Type B pancreatic cell (in vitro differentiated cells): ENCODE measurements at places on chromosomes 6 and 20.

DNA sequence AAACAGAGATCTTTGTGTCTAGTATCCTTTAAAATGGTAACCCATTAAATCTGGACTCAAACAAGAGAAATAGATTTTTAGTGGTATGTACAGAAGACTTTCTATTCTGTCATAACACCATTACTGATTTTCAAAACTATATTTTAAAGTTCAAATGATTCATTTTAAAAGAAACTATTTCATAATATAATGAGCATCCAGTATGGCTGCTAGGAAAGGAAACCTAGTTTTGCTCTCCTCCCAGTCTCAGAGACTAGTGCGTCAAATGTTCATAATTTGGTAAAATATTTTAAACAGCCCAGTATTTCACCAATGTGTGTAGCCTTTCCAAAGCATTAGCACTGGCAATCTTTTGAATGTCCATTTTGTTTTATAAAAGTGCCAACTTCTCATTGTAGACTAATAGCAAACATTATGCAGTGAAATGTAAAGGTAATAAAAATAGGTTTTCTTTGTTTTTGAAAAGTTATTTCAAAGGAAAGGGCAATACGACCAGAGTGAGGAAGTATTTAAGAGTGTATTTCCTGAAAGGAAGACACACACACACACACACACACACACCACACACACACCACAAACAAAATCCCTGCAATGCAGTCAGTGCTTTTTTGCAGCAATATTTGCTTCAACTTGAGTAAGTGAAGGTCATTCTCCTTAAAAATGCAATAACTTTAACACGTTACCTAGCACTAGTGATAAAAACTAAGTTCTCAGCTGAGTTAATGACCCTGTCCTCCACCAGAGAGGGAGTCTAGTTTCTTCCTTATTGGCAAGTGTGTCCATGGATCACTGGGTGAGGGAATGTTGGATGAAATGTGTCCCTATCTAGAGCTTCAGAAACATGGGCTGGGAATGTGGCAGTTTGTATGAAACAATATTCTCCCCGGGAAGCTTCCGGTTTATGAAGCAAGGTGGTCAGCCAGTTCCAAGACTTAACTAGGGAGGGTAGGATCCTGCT is 4.6 kb downstream of the PPP1R3G start:
- DNase-seq = no peak

GRCh38 chr6:112189494-112189893 is 64.9 kb downstream of the LAMA4 start:
- DNase-seq = no peak

- no peak for DNase-seq
These were observed 51.0 kb downstream of the CSE1L start for GRCh38 chr20:49097159-49097558.

DNA sequence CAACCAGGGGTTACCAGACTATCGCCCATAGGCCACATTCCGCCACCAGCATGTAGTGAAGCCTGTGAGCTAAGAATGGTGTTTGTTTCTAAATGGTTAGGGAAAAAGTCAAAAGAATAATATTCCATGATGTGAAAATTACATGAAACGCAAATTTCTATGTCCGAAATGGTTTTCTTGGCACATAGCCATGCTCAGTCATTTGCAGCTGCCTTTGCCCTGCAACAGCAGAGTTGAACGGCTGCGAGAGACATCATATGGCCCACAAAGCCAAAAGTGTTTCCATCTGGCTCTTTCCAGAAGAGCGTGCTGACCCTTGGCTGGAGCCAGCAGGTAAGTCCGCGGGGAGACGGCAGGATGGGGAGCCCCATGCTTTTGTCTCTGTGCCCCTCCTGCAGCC is 60.7 kb downstream of the FAM120B start:
- no peak for DNase-seq

DNA sequence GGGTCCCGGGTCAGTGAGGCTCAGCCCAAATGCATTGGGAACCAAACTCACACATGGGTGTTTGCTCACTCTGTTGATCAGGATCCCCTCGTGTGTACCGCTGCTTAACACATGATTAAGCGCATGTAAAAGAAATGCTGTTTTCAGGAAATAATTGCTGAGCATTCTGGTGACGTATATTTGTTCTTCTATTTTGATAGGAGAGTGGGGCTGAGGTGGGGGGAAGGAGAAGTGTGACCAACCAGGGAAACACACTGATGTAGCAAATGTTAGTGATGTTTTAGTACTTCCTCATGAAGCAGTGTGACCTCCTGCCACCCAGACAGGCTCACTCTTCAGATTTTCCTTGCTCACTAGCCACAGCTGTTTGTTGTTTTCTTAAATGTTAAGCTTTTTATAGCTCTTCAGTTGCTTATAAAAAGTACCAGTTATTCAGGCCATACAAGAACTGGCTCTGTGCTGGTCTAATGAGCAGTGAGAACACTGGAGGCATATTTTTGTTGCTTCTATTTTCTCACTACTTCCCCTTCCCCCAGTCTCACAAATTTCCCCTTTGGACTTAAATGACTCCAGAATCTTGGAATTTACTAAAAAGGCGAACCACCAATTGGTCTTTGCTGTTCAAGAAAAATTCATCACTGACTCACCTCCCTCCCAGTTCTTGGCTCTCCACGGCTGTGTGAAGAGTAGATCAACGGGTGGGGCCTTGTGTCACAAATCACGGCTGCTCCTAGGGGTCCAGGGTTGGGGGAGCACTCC is 79.2 kb upstream of the BACH2 start:
- no peak for DNase-seq

DNA sequence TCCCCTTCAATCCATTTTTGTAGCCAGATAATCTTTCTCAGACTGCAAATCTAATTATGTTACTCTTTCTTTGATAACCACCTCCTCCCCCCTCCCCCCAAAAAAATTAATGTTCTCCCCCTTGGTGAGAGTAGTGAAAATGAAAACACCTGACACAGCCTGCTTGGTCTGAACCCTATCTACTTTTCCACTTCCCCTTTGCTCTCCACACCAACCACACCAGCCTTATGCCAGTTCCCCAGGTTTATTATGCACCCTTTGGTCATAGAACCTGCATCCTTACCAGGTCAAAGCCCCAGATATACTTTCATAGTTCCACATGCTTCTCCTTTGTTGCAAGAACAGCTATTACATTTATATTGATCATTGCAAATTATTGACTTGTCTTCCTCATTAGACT is 19.4 kb downstream of the PFDN4 start:
- DNase-seq = no peak

- no peak for DNase-seq
These were observed 16.2 kb downstream of the GFOD1 start for GRCh38 chr6:13471184-13471583.

DNA sequence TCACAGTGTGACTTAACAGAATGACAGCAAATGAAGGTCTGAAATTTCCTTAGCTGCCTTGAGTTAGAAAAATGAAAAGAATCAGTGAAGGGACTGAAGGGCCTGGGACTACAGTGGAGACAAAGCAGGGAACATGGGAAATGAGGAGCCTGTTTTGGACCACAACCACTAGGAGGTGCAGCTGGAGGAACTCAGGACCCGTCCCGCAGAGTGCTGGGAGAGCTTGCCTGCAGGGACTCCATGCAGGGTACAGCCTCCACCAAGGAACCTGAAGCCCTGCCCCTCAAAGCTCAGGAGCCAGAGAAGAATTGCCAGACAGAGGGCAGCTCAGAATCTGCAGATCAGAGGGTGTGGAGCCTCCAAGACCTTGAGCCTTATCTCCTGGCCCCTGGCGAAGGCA is 50.7 kb downstream of the LRFN2 start:
- DNase-seq = no peak

GRCh38 chr20:58408603-58409246 is 19.7 kb downstream of the VAPB start:
- no peak for DNase-seq

- DNase-seq = no peak
These were observed 17.6 kb downstream of the BHLHE23 start for GRCh38 chr20:62989201-62989601.

DNA sequence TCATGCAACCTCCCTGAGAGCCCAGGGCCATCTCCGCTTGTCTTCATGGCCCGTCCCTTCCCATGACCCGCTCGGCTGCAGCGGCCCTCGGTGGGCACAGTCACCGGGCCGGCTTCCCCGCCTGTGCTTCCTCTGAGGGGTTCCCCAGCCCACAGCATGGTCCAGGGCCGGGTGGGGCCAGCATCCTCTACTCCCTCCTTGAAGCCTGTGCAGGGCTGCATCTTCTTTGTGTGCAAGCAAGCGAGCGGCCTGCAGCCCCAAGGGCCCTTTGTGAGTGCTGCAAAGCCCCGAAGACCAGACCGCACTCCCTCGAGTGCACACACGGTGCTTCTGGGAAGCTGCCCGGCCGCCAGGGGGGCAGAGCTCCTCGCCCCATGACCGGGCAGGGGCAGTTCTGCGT is 265.8 kb downstream of the TAF4 start:
- no peak for DNase-seq

GRCh38 chr20:34980543-34981233 is 25.0 kb downstream of the MYH7B start:
- DNase-seq = no peak

GRCh38 chr6:45327956-45328522 is at the start of gene RUNX2:
RUNX2 (plus strand) TSS chr6:45328330; CDS start chr6:45328727, 397 bp downstream.
- no peak for DNase-seq

DNA sequence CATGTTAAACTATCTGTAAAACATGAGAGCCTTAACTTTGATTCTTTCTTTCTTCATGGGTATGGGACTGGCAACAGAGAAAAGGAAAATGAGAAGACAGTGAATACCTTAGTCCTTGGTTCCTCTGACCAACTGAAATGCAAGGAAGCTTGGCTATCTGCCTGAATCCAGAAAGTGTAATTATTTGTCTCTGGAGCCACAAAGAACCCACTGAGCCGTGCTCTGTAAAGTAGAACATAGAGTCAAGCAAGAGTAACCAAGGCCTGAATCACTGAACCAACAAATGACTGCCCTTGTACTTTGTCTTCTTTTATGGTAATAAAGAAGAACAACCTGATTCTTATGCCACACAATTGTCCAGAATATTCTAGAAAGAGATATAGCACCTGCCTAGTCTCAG is 27.6 kb downstream of the PKHD1 start:
- no peak for DNase-seq

DNA sequence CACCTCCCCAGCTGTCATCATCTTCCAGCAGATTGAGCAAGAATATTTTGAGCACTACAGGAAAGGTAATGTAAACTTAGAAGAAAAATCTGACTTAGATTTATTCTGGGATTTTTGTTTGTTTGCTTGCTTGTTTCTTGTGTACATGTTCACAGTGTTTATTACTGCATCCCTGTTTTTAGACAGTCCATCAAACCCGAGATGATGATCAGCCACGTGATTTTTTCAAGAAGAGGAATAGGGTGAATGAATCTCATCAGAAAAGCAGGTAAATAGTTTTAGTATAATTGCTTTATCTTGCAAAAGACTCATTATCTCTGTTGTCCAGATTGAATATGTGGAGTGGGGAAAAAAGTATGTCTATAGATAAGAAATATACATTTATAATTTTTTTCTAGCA is 2.1 kb downstream of the FAM217B start:
- DNase-seq = no peak

DNA sequence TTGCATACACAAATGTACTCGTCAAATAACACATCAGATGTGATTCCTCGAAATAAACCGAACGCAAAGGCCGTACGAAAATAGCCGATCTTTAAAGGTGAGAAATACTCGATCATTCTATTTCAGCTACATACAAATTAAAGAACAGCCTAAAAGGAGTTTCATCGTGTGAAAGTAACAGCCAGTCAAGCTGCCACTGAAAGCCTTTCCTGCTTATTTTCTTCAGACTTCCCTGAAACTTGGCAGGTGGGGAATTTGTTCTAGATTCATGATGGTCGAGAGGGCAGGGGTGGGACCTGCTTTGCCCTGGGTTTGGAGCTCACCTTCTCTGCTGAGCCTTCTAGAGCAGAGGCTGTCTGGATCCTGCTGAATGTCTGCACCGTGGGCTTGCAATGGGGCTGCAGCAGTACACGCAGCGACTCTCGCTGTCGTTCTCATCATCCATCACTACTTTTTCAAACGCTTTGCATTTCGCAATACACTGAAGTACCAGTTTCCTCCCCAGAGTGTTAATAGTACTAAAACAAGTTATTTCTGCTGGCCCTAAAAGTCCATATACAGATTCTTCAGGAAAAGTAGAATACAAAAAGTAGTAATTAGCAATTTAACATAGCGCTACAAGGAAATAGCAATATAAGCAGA is 16.2 kb downstream of the FOXC1 start:
- DNase-seq = no peak

GRCh38 chr6:130019326-130020072 is 1.1 kb downstream of the L3MBTL3 start:
- DNase-seq = no peak

DNA sequence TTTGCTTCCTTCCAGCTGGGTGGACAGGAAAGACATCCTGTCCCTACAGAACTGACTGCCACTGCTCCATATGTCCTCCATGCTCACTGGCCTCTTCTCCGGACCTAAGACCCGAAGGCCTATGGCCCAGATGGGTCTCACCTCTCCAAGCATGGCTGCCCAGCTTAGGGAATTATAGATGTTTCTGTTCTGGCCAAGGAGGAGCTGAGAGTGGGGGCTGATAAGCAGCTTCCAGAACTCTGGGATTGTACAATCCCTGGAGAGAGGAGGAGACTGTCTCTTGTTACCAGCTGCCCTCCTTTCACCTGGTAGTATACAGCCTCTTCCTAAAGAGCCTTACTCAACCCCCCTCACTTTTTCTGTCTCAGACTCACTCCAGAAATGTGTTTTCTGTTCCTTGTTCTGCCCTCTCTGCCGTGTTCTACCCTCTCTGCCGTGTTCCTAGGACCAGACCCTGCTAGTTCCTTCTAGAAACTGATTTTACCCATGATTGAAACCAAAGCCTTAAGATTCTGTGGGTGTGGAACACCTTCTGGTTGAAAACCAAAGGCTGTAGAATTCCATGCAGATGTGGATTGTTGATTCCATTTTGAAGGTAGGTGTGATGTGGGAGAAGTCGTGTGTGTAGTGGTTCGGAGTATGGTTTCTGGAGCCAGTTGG is 28.7 kb downstream of the ANKS1A start:
- DNase-seq = no peak

DNA sequence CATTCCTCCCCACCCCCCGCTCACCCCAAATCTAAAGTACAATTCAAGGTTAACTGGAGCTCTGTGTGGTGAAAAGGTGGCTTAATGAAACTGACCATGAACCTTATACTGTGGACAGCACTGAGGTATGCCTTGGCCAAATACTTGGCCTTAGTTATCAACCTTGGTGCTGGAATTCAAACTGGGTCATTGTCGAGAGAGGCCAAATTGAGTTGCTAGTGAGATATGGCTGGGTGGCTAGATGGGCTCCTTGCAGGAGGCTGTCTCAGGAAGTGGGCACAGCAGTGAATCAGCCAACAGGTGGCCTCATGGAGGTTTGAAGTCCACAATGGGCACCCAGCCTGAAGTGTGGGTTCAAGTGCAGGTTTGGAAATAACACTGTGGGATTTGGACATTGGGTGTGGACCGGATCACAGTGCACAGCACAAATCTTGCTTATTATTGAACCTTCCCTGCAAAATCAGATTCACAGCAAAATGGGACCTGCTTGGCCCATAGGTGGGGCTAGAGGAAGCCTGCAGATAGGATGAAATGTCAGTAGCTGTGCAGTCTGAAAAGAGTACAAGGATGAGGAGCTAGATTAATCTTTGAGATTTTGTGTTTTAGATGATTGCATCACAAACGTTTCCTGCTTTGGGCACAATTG is 5.6 kb upstream of the BTBD3 start:
- no peak for DNase-seq

- no peak for DNase-seq
These were observed 58.3 kb upstream of the IYD start for GRCh38 chr6:150310539-150310938.
